ENCODE measurements at places on chromosomes 4 and X. TPM values are rescaled to one million over a fixed set of nuclear protein-coding genes. Genes with fewer than 3 reads are reported as not detected.

Gene RHOXF1
- not detected for total RNA-seq

Gene FAM9C
- total RNA-seq, result not detected

Gene MAGED4
- total RNA-seq, result not detected

Gene PAGE2B
- total RNA-seq, result 1.1 TPM

Gene KDR
- not detected for total RNA-seq

GRCh38 chr4:127917151-127917550, 36.5 kb downstream of the PLK4 start:
- peaks cover 9% of the 10 kb centered on the region for H3K36me3 ChIP-seq
- DNase-seq, result no peak
- no peak overlapping the region for H3K27ac ChIP-seq
- H3K4me3 ChIP-seq, result no peak overlapping the region
- H3K27me3 ChIP-seq, result no peaks in the 10 kb centered on the region

GRCh38 chrX:106921637-106922036, 1.4 kb downstream of the CLDN2 start:
- H3K27ac ChIP-seq, result no peak overlapping the region
- H3K4me1 ChIP-seq, result peaks cover 1% of the 10 kb centered on the region
- H3K27me3 ChIP-seq, result peaks cover 4% of the 10 kb centered on the region
- H3K4me3 ChIP-seq, result no peak overlapping the region

- no peaks in the 10 kb centered on the region for H3K36me3 ChIP-seq
- H3K27ac ChIP-seq, result no peak overlapping the region
- H3K4me3 ChIP-seq, result no peak overlapping the region
- peaks cover 10% of the 10 kb centered on the region for H3K27me3 ChIP-seq
- no peak for DNase-seq
These were observed 72.6 kb downstream of the PITX2 start for GRCh38 chr4:110550260-110550659.

- no peaks in the 10 kb centered on the region for H3K4me1 ChIP-seq
- H3K27ac ChIP-seq, result no peak overlapping the region
- H3K27me3 ChIP-seq, result no peaks in the 10 kb centered on the region
- no peak overlapping the region for H3K4me3 ChIP-seq
- no peak for DNase-seq
These were observed 32.1 kb downstream of the ZGRF1 start for GRCh38 chr4:112604589-112604988.

- peak overlapping the region; percentile 50 for H3K27ac ChIP-seq
- H3K4me3 ChIP-seq, result no peak overlapping the region
- H3K36me3 ChIP-seq, result no peaks in the 10 kb centered on the region
- H3K4me1 ChIP-seq, result peaks cover 6% of the 10 kb centered on the region
- H3K27me3 ChIP-seq, result no peaks in the 10 kb centered on the region
These were observed 201.6 kb downstream of the CPE start for GRCh38 chr4:165580351-165580905.

DNA sequence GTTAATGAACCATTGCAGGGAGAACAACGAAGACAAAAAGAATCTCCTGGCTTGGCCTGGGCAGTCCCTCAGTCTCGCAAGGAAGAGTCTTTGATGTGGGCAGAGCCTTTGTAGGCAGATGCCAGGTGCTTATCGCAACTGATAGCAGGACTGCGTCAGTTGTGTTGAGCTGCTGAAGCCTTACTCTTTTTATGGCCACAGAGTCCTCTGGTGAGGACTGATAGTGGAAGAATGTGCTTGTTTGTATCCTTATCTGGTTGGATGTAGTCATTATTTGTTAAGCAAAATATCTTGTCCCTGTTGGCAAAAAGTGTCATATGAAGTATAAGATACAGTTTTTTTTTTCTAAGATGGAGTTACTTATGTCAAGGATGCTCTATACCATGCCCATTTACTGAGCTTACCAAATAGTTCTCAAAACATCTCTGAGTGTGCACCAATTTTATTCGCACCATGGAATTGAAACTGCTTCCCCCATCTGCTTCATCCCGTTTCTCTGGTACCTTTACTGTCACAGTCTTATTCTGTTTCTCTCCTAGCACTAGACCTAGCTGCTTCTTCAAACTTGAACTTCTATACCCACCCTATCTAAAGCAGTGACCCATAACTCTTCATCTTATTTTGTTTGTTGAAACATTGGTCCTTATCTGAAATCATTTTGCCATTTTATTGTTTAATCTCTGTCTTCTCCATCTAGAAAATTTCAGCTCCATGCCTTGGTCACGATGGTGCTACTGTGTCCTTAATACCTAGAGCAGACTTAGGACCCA, 47.0 kb upstream of the SPRY1 start:
- no peak overlapping the region for H3K4me3 ChIP-seq
- H3K4me1 ChIP-seq, result no peaks in the 10 kb centered on the region
- H3K27ac ChIP-seq, result no peak overlapping the region
- no peaks in the 10 kb centered on the region for H3K36me3 ChIP-seq

DNA sequence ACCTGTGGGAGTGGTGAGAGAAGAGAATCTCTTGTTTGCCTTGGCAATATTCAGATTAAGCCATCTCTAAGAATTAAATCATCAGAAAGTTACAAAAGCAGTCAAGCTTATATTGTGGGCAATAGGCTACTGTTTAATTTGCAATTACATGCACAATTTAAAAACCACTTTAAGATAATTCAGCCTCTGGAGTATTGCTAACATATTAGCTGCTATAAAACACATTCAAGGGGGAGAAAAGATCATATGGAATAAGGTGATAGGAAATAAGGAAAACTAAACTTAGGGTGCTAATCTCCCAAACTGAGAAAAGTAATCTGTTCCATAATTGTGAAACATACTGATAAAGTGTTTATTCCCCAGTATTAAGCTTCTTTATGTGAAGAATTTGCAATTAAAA, 103.9 kb downstream of the ARAP2 start:
- H3K27me3 ChIP-seq, result no peaks in the 10 kb centered on the region
- peaks cover 35% of the 10 kb centered on the region for H3K36me3 ChIP-seq
- no peak overlapping the region for H3K27ac ChIP-seq
- DNase-seq, result no peak
- no peak overlapping the region for H3K4me3 ChIP-seq

DNA sequence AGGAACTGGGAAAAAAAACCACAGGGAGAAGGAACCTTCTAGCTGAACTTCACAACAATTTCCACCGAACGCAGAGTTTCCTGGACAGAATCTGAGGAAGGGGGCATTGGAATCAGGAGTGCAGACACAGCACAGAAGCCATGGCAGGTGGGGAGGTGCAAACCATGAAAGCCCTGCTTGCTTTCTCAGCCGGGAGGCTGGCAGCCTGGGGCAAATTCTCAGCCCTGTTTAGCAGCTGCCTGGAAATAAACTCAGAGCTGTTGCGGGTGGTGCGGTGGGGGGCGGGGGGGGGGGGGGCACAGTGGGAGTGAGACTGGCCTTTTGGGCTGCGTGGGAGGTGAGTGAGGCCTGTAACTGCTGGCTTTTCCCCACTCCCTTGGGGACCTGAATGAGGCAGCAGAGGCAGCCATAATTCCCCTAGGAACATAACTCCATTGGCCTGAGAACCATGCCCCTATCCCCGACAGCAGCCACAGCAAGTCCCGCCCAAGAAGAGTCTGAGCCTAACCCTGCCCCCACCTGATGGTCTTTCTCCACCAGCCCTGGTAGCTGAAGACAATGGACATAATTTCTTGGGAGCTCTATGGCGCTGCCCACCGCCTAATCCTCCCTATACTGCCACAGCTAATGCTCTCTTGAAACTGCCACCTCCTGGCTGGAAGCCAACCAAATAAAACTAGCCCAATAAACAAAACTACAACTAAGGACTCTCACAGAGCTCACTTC, 176.3 kb downstream of the FAM13A start:
- no peak overlapping the region for H3K27ac ChIP-seq
- peaks cover 6% of the 10 kb centered on the region for H3K27me3 ChIP-seq
- no peak for DNase-seq
- H3K4me1 ChIP-seq, result no peaks in the 10 kb centered on the region
- H3K36me3 ChIP-seq, result no peaks in the 10 kb centered on the region
- no peak overlapping the region for H3K4me3 ChIP-seq

GRCh38 chrX:5549512-5549911, 679.2 kb downstream of the NLGN4X start:
- no peak overlapping the region for H3K27ac ChIP-seq
- H3K4me3 ChIP-seq, result no peak overlapping the region
- H3K36me3 ChIP-seq, result no peaks in the 10 kb centered on the region

DNA sequence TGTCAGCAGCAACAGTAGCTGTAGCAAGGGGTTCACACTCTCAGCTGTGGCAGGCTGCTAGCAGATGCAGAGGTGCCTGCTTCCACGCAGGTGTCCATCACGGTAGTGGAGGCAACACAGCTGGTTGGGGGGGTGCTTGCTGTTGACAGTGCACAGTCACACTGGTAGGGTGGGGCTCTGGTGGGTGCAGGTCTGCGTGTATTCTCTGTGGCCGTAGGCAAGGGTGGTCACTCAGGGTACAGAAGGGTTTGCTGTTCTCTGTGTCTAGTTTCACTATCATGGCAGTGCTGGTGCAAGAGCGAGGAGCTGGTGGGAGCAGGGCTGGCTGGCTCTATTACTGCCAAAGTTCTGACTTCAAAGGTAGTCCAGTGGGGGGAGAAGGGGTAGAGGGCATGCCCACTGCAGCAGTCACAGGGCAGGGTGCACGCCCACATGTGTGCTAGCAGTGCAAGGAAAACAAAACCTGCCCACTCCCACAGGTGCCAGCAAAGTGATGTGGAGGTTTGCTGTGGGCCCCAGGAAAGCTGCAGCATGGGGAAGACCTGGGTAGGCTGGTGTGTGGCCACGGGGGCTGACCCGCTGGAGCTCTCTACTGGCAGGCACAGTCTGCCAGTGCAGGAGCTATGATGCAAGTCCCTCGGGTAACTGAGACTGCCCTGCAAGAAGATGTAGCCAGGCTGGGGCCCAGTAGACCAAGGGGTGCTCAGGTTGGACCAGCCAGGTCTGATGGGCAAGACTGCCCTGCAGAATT, 21.6 kb upstream of the WDR17 start:
- no peaks in the 10 kb centered on the region for H3K4me1 ChIP-seq
- H3K4me3 ChIP-seq, result no peak overlapping the region
- no peaks in the 10 kb centered on the region for H3K36me3 ChIP-seq
- H3K27ac ChIP-seq, result no peak overlapping the region
- peaks cover 2% of the 10 kb centered on the region for H3K27me3 ChIP-seq

DNA sequence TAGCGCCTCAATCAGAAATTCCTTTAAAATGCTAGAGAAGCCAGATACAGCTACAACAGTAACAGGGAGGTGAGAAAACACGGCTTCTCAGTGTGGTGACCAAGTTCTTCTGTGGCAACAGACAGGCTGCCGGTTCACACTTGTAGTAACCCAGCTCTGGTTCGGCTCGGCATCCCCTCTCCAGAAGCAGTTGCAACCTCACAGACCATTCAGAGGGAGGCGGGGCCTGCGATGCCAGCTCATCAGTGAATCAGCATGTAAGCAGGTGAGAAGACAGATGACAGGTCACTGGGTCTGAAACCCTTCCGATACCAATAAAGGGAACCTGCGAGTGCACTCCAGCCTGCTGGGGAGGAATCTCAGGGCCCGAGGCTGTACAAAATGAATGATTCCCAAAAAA, 251.0 kb downstream of the KCNIP4 start:
- H3K4me1 ChIP-seq, result no peaks in the 10 kb centered on the region
- H3K4me3 ChIP-seq, result no peak overlapping the region
- no peaks in the 10 kb centered on the region for H3K36me3 ChIP-seq
- H3K27me3 ChIP-seq, result no peaks in the 10 kb centered on the region
- no peak overlapping the region for H3K27ac ChIP-seq
- DNase-seq, result no peak

- H3K27ac ChIP-seq, result no peak overlapping the region
- H3K36me3 ChIP-seq, result no peaks in the 10 kb centered on the region
- H3K27me3 ChIP-seq, result no peaks in the 10 kb centered on the region
These were observed 223.4 kb downstream of the FAM47B start for GRCh38 chrX:35166023-35166422.

DNA sequence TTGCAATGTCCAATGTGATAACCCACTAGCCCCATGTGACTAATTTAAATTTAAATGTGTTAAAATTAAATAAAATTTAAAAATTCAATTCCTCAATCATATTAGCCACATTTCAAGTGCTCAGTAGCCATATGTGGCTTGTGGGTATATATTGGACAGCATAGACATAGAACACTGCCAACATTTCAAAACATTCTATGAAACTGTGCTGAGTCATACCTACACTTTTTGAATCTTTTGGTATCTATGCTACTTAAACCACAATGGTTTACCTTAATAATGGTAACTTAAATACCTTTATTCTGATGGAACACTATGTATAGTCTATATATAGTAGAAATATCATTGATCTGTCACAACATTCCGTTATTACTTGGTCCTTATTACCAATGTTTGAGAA, 223.4 kb upstream of the ATOH1 start:
- no peaks in the 10 kb centered on the region for H3K4me1 ChIP-seq
- no peaks in the 10 kb centered on the region for H3K36me3 ChIP-seq
- H3K27ac ChIP-seq, result no peak overlapping the region
- DNase-seq, result no peak
- no peaks in the 10 kb centered on the region for H3K27me3 ChIP-seq

- H3K36me3 ChIP-seq, result no peaks in the 10 kb centered on the region
- no peak overlapping the region for H3K4me3 ChIP-seq
- DNase-seq, result no peak
- no peaks in the 10 kb centered on the region for H3K27me3 ChIP-seq
These were observed 368.0 kb downstream of the GBA3 start for GRCh38 chr4:23060776-23061175.

DNA sequence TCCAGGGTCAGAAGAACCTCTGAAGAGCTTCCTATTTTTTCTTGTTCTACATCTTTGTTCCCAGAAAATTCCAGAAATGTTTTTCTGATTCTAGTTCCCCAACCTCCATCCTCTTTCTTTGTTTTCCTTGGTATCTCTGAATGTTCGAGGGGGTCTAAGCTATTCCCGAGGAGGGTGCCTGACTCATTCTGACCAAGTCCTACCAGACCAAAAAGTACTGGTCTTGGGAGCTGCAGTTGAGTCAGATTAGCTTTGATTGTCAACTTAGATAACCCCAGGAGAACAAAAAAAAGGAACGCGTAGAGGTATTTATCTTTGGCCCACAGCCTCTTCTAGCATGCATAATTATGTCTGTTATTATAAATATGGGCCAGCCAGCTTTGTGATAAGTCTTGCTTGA, 12.1 kb upstream of the TENM3 start:
- no peaks in the 10 kb centered on the region for H3K27me3 ChIP-seq
- H3K27ac ChIP-seq, result no peak overlapping the region
- H3K4me3 ChIP-seq, result no peak overlapping the region
